Central memory CD4-positive, alpha-beta T cell (primary cell): ENCODE measurements at places on chromosomes 2 and 18.

DNA sequence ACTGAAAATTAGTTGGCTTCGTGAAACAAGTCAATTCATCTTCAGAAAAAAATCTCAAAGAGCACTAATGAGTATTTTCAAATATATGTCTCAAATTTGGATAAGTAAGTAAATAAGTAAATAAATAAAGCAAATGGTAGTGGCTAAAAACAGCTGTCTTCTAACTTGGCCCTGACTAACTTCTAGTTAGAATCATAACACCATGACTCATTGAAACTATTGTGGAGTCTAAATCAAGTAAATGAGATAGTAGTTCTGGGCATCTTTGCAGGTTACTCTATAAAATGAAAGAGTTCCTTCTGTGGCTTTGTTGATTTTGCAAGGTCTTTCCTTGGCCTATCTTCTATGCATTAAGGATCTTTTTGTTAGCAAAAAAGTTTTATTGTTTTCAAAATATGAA is 110.7 kb downstream of the SLC8A1 start:
- DNase-seq: no peak

- no peak for DNase-seq
Observed at GRCh38 chr2:177264209-177264692, 276 bp downstream of the NFE2L2 start.

DNA sequence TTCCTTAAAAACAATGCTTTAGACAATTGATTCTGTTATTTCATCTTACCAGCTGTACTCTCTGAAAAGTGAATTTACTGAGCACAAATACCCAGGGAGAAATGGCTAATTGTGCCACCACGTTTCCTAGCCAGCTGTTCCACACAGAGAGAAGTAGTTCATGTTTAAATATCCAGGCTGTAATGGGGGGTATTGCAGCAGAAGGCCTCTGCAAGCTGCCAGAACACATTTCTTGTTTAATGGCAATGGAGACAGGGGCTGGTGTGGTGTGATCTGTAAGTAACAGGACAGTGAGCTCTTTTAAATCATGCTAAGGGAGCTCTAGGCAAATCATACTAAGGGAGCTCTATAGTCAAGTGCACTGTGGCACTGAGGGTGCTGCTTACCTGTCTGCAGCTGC is 809.2 kb downstream of the CNTNAP5 start:
- no peak for DNase-seq

- DNase-seq: no peak
Observed at GRCh38 chr2:162242586-162243280, 512 bp downstream of the FAP start.

DNA sequence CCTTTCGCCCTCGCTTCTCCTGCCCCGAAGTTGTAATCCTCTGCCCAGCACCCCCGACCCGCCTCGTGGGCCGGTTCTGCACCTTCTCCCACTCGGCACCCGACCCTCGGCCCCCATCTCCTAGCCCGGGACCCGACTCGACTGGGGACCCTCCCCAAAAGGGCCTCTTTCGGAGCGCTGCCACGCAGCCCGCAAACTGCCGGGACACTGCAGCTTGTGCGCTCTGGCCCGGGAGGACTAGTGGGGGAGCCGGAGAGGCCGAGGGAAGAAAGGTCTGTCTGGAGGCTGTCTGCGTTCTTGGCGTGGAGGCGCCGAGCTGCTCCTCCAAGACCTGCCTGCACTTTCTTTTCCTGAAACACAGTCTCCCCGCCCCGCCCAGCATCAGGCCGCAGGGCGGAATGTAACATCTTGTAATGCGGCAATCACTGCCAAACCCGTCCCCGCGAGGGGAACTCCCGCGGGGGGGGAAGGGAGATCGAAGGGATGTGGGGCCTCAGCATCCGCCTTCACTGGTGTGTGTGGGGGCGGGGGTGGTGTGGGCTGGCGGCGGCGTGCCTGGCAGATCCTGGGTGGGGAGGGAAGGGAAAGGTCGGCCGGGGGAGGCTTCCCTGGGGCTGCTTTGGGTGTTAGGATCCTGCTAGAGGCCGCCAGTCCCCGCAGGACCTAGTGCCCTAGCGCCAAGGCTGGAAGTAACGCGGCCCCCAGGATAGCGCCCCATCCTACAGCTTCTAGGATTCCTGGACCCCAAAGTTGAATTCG is 7.4 kb downstream of the DLX2 start:
- DNase-seq: peak; percentile 83

DNA sequence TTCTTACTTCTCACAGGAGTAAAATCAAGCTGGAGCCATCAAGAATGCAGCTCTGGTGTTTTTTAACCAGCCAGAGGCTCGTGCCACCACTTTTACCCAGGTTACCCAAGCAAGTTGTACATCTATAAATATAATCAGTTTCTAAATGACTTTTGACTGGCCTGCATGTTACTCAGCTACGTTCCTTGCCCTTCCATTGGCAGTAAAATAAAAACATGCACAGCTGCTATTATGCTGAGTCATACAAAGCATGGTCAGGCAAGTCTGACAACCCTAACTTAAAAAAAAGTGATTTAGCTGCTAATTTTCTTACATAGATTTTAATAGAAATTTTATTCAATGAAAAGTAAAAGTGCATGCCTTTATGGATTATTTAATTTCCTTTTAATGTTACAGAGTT is 111.7 kb upstream of the CSRNP3 start:
- DNase-seq: no peak

DNA sequence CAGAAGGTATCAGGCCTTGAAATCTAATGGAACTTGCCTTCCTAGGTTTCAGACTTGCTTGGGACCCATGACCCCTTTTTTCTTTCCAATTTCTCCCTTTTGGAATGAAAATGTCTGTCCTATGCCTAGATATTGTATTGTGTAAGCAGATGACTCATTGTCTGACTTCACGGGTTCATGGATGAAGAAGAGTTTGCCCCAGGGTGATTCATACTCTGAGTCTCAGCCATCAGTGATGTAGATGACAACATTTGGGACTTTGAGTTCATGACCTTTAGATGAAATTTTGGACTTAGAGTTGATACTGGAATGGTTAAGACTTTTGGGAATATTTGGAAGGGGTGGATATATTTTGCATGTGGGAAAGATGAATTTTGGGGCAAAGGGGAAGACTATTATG is 11.2 kb upstream of the SCYGR5 start:
- DNase-seq: no peak
